Activated naive CD8-positive, alpha-beta T cell treated with anti-CD3 and anti-CD28 coated beads, Interleukin-2, amount 10 ng/mL, durations not matched to agents 7 days and 5 days (primary cell): ENCODE measurements at places on chromosomes 2 and 18. TPM values are rescaled to one million over a fixed set of nuclear protein-coding genes. Genes with fewer than 3 reads are reported as not detected.
A peak's percentile ranks its signal among the peaks of the same experiment; 100 is the strongest.

DNA sequence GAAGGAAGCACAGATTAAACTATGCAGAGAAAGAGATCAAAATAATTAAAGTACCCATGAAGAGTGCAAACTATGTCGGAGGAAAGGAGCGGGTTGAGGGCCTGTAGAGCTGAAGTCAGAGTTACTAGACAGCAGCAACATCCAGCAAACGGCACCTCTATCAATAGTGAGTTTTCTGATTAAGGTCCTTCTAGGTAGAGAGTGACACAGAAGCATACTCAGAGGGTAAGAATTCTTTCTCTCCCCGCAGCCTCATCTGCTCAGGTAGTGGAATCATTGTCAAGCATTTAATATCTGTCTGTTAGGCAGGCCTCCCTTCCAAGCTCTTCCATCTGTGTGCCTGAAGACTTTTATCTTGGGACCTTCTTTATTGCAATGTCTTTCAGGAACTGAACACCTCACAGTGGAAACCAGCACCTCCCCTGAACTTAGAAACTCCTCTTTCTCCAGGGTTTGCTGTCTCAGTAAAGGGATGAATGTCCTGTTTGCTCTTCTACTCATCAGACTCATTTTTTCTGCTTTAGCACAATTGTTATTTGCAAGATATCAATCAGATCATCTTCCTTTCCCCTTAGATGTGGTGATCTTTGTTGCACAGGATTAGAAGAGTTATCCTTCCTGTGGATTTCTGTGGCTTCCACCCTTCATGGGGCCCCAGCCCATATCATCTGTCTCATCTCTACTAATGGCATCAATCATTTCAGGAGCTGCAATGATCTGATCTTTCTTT is 28.8 kb downstream of the SP140 start:
- H3K36me3 ChIP-seq, result peaks cover 10% of the 10 kb centered on the region
- H3K4me1 ChIP-seq, result peaks cover 13% of the 10 kb centered on the region
- H3K27ac ChIP-seq, result no peak overlapping the region
- H3K4me3 ChIP-seq, result no peak overlapping the region

DNA sequence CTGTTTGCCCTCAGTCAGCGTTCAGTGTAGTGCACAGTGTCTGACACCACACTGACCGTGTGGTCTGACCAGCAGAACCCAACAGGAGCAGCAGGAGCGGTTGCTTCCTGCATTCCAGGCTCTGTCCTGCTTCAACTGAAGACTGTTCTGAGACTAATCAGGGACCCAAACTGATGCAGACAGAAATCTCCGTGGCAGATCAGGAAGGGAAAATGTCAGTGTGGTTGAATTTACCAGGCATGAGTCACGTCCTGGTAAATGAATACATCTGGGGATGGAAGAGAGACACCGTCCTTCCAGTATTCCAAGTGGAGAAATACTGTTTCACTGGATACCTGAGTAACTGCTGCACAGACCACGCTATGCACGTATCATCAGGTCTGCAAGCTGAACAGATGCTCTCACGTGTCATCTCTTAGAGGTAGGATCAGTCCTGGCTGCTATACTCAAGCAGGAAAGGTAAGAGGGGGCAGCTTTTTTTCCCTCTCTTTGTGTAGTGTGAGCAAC is 223.6 kb upstream of the EPAS1 start:
- no peaks in the 10 kb centered on the region for H3K27me3 ChIP-seq
- H3K4me3 ChIP-seq, result no peak overlapping the region
- no peak overlapping the region for H3K27ac ChIP-seq
- no peaks in the 10 kb centered on the region for H3K36me3 ChIP-seq
- peaks cover 2% of the 10 kb centered on the region for H3K4me1 ChIP-seq

DNA sequence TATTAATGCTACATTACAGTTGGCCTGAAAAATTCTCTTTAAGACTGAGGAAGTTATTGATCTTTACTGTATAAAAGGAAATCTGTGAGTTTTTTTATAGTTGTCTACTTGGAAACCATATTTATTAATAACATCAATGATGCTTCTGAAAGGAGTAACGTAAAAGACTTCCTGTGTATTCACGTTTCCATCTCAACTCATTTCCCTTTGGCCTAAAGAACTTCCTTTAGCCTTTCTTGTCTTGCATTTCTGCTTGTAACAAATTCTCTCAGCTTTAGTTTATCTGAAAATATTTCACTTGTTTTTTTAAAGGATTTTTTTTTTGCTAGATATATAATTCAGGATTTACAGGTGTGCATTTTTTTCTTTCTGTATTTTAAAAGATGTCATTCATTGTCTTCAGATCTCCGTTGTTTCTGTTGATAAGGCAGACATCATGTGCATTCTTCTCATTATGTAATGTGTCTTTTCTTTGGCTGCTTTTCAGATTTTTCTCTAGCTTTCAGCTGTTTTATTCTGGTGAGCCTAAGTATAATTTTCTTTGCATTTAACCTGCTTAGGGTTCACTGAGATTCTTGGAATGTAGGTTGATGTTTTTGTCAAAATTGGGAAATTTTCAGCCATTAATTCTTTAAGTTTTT is 159.0 kb upstream of the DAPL1 start:
- DNase-seq, result no peak
- H3K4me1 ChIP-seq, result peaks cover 1% of the 10 kb centered on the region
- H3K27ac ChIP-seq, result no peak overlapping the region

- no peak for DNase-seq
- H3K27ac ChIP-seq, result no peak overlapping the region
- no peak overlapping the region for H3K4me3 ChIP-seq
- H3K4me1 ChIP-seq, result peaks cover 1% of the 10 kb centered on the region
- no peaks in the 10 kb centered on the region for H3K36me3 ChIP-seq
These were observed 27.4 kb upstream of the RAPGEF4 start for GRCh38 chr2:172708247-172708646.

DNA sequence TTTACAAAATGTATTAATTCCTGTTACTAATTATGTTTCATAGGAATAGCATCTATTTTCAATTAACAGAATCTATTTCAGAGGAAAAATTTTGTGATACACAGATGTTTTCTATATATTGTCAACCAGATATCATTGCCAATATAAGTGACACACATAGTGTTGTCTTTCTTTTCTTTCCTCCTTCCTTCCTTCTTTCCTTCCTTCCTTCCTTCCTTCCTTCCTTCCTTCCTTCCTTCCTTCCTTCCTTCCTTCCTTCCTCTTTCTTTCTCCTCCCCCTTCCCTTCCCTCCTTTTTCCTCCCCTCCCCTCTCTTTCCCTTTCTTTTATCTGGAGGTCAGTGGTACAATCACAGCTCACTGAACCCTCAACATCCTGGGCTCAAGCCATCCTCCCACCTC is 146.5 kb upstream of the DSEL start:
- no peak overlapping the region for H3K27ac ChIP-seq
- no peaks in the 10 kb centered on the region for H3K27me3 ChIP-seq
- no peak overlapping the region for H3K4me3 ChIP-seq
- H3K36me3 ChIP-seq, result no peaks in the 10 kb centered on the region
- DNase-seq, result no peak
- H3K4me1 ChIP-seq, result no peaks in the 10 kb centered on the region

DNA sequence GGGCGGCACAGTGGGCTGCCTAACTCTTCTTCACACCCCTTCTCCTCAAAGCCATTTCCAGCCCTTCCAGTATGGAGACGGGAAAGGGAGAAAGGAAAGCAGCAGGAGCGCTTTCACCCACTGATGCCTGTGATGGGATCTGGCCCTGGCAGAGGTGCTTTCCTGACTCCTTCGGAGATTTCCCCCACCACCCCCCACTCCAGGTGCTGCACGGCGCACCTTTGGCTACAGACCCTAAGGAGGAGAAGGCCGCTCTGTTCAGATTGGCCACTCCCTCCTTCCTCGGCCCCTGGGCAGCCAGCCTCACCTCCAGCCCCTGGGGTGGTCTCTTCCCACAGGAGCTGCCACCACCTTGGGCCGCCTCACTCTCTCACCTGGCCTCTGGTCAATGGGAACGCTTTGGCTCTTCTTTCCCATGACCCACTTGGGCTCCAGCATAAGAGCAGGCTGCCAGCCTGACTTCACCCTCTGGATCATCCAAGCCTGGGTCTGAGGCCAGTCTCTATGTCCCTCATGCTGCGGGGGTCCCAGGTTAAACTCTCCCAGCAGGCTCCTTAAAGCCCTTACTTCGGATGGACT is 18.4 kb upstream of the MAL start:
- no peak overlapping the region for H3K4me3 ChIP-seq
- H3K36me3 ChIP-seq, result no peaks in the 10 kb centered on the region

DNA sequence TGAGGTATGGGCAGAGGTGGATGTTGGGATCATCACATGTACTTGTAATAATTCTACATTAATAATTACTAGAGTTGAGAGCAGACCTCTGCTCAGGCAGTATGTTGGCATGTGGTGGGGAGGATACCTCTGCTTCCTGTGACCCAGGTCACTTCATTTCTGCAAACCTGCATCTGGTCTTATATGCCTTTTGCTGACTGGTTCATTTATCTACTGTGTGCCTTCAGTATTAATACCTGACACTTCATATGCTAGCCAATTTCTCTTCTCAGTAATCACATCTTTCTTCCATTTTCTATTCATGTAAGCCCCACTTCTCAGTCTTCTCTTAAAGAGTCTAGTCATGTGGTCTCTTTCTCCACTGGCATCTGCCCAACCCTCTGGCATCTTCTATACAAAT is 41.1 kb upstream of the DLX2 start:
- no peaks in the 10 kb centered on the region for H3K36me3 ChIP-seq
- peaks cover 7% of the 10 kb centered on the region for H3K4me1 ChIP-seq
- no peak overlapping the region for H3K4me3 ChIP-seq
- H3K27me3 ChIP-seq, result peaks cover 4% of the 10 kb centered on the region

DNA sequence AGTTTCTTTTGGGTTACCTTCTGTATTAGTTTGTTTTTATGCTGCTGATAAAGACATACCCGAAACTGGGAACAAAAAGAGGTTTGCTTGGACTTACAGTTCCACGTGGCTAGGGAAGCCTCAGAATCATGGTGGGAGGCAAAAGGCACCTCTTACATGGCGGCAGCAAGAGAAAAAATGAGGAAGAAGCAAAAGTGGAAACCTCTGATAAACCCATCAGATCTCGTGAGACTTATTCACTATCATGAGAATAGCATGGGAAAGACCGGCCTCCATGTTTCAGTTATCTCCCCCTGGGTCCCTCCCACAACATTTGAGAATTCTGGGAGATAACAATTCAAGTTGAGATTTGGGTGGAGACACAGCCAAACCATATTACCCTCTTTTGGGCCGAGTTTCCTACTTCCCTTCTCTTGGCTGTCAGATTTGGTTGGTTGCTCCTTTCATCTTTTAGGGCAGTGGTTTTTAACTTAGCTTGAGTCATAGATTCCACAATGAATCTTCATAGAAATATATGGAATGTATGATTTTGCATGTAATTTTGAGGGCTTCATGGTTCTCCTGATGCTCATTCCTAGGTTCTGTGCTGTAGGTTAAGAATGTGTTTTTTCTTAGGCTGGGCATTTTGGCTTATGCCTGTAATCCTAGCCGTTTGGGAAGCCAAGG is 44.2 kb downstream of the CEP192 start:
- no peak for DNase-seq
- peaks cover 13% of the 10 kb centered on the region for H3K4me1 ChIP-seq
- H3K27me3 ChIP-seq, result no peaks in the 10 kb centered on the region
- H3K27ac ChIP-seq, result no peak overlapping the region
- peaks cover 53% of the 10 kb centered on the region for H3K36me3 ChIP-seq
- no peak overlapping the region for H3K4me3 ChIP-seq

GRCh38 chr2:194999771-195000170 is 657.3 kb upstream of the SLC39A10 start:
- no peaks in the 10 kb centered on the region for H3K4me1 ChIP-seq
- no peak for DNase-seq
- H3K27ac ChIP-seq, result no peak overlapping the region

DNA sequence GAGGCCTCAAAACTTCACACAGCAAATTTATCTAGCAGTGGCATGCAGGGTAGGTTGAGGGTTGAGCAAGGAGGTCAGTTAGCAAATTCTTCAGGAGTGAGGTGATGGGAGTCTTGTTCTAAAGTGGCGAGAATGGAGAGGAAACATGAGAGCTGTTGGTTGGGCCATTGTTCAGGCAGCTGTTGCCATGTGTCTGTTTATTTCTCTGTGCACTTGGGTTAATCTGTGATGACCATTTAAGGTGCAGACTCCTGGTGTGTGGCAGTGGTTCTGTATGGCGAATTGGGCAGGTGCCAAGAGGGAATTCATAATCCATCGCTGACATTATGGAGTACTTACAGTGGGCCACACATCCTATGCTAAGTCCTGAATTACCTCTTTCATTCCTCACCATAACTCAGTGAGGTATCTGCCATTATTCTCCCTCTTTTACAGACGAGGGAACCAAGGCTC is 30.4 kb downstream of the TMEM178A start:
- no peak overlapping the region for H3K4me3 ChIP-seq
- H3K27ac ChIP-seq, result no peak overlapping the region
- no peaks in the 10 kb centered on the region for H3K36me3 ChIP-seq

- no peaks in the 10 kb centered on the region for H3K27me3 ChIP-seq
- H3K36me3 ChIP-seq, result no peaks in the 10 kb centered on the region
- no peak for DNase-seq
- no peaks in the 10 kb centered on the region for H3K4me1 ChIP-seq
- no peak overlapping the region for H3K4me3 ChIP-seq
These were observed 616.1 kb upstream of the LRATD1 start for GRCh38 chr2:14016289-14016955.

DNA sequence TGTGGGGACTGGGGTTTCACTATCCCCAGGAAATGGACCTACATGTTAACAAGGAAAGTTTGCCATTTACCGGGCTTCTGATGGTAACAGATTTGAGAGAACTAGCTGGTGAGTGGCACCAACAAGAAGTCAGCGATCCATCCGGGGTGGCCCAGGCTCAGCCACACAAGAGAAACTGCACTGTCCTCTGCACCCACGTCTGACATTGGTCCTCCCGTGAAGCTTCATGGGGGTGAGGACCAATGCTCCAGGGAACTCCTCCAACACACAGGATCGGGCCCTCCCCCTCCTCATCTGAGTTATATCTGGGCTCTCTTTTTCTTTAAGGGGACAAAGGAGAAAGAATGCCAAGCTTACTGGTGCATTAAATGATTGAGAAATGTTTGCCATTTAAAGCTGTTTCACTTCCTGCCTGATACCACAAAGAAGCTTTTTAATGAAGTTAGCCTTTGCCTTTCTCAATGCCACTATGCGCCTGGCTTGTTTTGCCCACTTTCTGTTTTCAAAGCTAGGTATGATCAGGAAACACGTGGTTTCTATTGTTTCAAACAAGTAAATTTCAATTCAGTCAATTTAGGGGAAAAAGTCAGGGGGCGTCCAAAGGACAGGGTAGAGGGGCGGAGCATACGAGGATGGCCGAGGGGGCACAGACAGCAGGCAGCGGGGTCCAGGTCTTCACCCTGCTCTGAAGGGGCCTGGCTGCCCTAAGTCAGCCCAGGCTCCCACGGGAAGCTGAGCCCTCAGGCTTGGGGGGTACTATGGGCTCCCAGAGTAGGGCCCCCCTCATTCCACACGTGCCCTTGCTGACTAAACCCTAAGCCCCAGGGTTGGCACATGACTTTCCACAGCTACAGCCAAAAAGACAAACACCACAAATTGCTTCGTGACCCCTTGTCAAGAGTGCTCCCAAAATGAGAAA is 204.0 kb upstream of the ID2 start:
- H3K4me3 ChIP-seq, result peak overlapping the region; percentile 60
- peak overlapping the region; percentile 88 for H3K27ac ChIP-seq
- DNase-seq, result no peak

GRCh38 chr2:204237416-204237815 is 300.9 kb downstream of the ICOS start:
- DNase-seq, result no peak
- H3K27me3 ChIP-seq, result peaks cover 18% of the 10 kb centered on the region
- H3K27ac ChIP-seq, result no peak overlapping the region

Gene APLF
- total RNA-seq, result 4.6 TPM

Gene PXDN
- 0.86 TPM for total RNA-seq

Gene GPR45
- total RNA-seq, result not detected

Gene CNTNAP5
- total RNA-seq, result not detected

Gene RGPD8
- 13.7 TPM for total RNA-seq

Gene NAPG
- total RNA-seq, result 29.8 TPM
